ENCODE measurements at places on chromosomes 1 and 21.

DNA sequence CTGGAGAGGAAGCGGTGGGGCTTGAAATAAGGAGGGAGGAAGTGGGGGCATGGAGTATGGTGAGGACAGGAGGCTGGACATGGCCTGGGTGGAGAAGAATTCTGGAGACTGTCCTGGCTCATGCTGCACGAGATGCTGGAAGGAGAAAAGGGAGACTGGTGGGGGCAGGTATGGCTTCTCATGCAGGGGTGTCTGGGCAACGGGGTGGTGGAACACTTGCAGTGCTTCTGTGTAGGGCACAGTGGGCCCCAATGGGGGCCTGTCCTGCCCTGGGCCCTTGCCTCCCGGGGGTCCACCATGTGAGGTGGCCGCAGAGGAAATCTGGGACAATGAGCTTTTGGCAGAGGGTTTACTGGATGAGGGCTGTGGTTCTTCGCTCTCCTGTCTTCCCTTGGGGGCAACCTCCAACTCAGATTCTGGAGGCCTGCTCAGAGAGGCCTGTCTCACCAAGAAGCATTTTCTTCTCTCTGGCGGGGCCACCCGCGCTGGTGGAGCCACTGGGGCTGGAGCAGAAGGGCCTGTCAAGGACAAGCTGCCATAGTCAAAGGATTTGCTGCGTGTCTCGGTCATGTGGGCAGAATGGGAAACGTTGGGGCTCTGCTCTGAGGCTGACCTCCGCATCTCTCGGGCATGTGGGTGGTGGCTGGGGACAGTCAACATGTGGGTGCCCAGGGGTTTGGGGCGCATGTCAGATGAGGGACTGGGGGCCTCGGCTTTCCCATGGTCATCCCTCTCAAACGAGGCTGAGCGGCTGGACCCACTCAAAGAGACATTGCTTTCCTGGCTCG, 96.9 kb upstream of the EDN2 start:
- no peak for DNase-seq

DNA sequence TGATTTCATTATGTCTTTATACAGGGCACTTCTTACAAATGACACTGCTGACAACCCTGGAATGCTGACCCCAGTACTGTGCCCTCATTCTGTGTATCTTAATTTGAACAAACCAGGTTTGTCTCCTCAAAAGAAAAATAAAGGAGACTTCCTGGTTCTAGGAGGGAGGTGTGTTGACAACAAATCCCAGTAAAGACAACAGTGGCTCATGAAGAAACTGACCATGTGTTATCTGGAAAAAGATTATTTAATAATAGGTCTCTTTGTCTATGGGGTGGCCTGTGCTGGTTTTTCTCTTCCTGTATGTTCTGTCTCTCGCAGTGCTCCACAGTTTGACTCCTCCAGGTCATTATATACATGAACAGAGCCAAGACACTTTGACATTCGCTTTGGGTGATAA, 454.6 kb downstream of the LMO4 start:
- DNase-seq = no peak

GRCh38 chr1:240582953-240583352, 29.0 kb downstream of the GREM2 start:
- DNase-seq = no peak

- no peak for DNase-seq
Observed at GRCh38 chr21:14086553-14086952, 124.2 kb downstream of the LIPI start.

GRCh38 chr1:228457017-228457395, 30.2 kb upstream of the RNF187 start:
- no peak for DNase-seq

- no peak for DNase-seq
Observed at GRCh38 chr1:38444770-38445442, 398.3 kb upstream of the POU3F1 start.

DNA sequence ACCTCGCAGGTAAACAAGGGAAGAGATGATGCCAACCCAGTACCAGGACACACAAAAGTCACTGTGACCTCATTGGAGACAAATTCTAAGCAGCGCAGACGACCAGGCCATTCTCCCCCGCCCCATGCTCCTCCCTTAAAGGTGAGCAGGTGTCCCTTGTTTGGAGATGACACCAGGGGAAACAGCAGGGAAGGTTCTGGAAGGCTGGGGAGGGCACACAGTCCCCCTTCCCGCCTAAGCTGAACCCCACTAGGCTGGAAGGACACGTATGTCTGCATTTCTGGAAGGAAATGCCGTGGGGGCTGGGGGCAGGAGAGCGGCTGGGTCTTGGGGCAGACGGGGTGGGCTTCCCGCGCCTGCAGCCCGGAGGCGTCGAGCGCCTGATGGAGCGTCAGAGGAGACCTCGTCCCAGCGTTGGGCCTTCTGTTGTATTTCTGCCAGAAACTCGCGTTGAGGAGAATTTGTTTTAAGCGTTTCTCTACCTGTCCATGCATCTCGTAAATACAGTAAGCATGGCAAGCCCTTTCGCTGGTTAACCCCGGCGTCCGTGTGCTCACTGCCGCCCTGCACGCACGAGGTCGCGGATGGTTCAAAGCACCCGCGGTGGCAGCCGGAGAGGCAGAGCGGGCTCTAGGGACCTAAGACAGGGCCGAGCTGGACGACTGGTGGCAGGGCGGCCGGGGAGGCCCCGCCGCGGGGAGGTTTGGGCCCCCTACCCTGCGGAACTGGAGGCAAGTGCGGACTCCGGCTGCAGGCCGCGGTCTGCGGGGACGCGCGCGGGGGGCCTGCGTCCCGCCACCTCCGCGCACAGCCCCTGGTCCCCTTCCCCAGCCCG, 1.2 kb upstream of the LHX4 start:
- DNase-seq = no peak

DNA sequence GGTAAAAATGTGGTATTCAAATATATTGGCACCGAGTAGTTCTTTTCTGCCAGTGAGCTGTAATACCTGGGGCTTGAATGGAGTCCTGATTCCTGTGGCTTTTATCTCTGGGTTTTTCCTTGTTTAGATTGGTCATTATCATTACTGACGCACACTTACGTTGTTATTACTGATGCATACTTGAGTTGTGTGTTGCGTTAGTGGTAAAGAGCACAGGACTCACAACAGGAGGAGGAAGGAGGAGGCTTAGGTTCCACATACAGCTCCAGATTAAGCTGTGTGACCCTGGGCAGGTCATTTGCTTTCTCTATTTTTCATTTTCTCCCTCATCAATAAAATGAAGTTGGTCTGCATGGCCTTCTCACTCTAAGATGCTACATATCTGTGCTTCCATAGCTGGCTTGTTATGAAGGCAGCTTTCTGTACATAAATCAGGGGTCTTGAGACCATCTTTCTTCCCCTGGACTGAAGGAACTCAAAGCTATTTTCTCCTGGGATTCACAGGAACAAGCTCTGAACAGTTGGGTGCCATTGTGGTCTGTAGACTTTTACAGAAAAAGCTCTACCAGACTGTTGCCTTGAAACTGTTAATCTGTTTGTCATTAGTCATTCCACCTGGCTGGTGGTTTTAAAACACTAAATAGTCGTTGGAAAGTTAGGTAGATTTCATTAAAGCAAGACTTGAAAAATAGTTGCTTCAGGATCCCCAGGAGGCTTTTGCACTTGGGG, 5.6 kb downstream of the ARID1A start:
- no peak for DNase-seq

DNA sequence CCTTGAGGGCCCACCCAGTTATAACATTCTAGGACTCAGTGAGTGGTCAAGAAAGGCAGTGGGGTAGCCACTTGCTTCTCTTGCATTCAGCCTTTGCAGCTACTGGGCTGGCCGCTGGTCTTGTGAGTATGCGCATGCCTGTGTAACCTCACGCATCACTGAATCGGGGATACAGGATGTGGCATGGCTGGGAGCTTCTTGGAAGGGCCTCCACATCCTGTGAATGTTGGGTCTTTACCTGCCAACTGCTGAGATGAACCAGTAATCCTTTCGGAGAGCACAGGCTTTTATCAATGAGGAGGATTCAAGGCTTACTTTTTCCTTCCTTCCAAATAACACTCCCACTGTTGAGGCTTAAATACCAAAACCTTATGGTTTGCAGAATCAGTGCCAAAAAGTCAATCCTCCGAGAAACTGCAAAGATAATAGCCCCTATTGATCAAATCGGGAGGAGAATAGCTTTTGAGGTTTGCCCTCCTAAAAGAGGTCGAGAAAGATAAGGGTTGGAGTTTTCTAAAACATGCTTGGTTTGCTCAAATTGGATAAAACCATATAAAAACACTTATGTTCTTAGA, 198.9 kb upstream of the UBE2U start:
- no peak for DNase-seq

GRCh38 chr1:54126271-54126815, 26.5 kb downstream of the CDCP2 start:
- DNase-seq = no peak

- DNase-seq = no peak
Observed at GRCh38 chr1:22370190-22370498, 81.5 kb upstream of the ZBTB40 start.

DNA sequence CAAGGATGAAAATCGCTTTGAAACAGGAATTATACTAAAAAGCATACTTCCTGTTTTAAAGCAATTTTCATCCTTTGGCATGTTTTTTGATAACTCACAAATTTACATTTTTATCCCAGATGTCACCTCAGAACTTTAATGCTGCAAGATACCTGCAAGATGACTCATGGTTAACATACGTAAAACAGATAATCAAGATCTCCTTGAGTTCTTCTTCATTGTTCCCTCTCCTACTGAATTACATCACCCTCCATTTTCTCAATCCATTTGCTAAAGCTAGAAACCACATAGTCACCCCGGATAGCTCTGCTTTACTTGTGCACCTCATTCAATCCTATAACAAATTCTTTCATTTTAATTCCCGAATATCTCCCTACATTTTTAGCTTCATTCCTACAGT, 1114.2 kb downstream of the PLA2G4A start:
- no peak for DNase-seq

DNA sequence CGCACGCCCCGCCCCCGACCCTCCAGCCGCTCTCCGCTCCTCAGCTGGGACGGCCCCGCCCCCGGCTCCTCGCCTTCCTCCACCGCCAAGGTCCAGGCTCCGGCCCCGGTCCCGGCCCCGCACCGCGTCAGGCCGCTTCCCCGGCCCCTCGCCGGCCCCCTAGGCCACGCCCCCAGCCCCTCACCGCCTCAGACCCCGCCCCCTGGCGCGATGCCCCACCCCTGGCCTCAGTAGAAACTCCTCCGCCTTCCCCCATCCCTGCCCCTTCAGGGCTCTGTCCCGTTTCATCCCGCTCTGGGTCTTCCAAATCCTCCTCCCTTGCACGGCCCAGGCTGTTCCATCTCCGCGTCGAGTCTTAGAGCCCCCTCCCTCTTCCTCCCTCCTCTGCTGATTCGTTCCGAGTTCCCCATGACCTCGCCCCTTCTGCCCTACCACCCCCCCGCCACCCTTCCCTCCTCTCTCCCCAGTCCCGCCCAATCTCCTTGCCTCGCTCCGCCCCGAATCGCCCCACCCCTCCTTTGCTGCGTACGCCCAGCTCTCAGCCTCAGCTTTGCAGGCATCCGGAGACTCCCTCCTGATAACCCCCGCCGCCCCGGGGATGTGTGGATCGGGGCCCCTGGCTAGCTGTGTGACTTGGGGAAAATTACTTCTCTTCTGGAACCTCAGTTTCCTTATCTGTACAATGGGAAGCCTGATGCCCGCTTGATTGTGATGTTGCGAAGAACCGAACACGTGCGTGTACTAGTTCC, 448 bp upstream of the ASAP3 start:
- peak; percentile 79 for DNase-seq
